Foreskin keratinocyte (primary cell): ENCODE measurements at places on chromosomes 6 and 20.

DNA sequence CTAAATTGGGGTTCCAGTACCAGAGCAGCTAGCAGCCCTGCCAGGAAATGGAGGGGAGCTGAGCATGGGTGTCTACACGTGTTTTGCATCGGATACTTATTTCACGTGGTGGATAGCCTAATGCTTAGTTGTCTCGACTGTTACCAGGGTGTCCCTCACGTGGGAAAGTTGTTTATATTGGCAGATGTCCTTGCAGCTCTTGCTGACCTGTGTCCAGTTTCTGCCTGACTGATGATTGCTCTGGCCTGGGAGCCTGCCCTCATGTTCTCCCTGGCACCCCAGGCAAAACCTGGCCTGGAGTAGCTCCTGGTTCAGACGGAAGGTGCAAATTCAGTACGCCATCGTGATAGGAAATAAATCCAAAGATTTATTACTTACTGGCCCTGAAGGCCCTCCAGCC is 11.8 kb upstream of the FERMT1 start:
- no peak for DNase-seq

- DNase-seq: peak; percentile 36
Observed at GRCh38 chr6:34445313-34445860, 19.5 kb upstream of the RPS10 start.

- DNase-seq: no peak
Observed at GRCh38 chr6:122283884-122284283, 115.6 kb upstream of the HSF2 start.

GRCh38 chr20:53128004-53128403 is 155.8 kb downstream of the TSHZ2 start:
- no peak for DNase-seq
